Smooth muscle cell of the brain vasculature (primary cell): ENCODE measurements at places on chromosomes 4 and X.
A peak's percentile ranks its signal among the peaks of the same experiment; 100 is the strongest.

DNA sequence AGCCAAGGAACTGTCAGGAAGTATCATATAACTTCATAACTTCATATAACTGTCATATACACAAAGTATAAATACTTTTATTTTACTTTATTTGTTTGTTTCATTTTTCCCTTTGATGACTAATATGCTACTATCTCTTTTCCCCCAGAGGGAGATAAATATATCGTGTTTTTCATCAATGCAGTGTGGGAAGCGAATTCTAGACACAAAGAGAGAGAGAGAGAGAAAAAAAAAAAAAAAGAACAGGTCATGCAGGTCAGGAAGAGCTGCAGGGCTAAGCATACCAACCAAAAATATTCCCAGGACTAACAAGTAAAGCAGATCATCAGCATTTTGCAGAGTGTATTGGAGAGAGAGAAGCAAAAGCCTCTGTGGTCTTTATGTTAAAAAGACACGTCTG lies 1849.2 kb downstream of the STIM2 start:
- DNase-seq, result no peak

- DNase-seq, result no peak
These were observed 218.3 kb upstream of the HAND2 start for GRCh38 chr4:173748353-173748752.

GRCh38 chr4:157014621-157015591 lies 43.3 kb upstream of the PDGFC start:
- peak; percentile 50 for DNase-seq

DNA sequence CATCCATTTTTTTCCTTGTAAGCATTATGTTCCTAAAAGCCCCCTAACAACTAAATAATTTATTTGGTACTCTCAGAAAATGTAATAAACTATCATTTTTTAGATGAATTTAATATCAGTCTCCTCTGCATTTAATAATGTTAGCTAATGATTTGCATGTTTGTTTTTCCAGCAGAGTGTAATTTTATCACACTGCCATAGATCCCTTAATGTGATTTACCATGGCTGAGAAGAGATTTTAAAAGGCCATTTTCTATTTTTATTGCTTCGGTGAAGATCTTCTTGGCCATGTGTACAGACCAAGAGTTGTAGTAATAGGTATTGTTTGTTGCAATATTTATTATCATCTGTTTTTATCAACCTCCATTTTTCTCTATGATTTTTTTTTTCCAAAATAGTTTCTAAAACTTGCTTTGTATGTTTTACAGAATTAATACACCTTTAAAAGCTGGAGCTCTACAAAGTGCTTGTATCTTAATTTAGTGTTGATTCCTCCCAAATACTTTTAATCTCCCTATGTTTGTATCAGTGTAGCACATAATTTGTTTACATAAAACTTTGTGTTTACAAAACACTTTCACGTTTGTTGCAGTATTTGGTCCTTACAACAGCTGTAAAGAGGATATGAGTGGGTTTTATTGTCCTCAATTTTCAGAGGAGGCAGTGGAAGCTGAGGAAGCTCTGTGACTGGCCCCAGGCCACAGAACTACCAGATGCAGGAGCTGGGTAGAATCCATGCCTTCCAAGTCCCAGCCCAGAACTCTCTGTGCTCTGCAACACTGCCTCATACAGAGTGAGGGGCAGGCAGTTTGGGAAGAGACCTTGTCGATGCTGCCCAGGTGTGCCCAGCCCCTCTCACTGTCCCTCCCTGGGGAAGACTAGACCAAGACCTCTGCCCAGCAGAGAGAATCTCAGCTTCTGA lies 58.1 kb downstream of the FAM114A1 start:
- DNase-seq, result no peak

- DNase-seq, result no peak
These were observed 289.3 kb upstream of the PABPC4L start for GRCh38 chr4:134490863-134491262.

- no peak for DNase-seq
These were observed 34.2 kb downstream of the CCDC158 start for GRCh38 chr4:76386566-76387305.

DNA sequence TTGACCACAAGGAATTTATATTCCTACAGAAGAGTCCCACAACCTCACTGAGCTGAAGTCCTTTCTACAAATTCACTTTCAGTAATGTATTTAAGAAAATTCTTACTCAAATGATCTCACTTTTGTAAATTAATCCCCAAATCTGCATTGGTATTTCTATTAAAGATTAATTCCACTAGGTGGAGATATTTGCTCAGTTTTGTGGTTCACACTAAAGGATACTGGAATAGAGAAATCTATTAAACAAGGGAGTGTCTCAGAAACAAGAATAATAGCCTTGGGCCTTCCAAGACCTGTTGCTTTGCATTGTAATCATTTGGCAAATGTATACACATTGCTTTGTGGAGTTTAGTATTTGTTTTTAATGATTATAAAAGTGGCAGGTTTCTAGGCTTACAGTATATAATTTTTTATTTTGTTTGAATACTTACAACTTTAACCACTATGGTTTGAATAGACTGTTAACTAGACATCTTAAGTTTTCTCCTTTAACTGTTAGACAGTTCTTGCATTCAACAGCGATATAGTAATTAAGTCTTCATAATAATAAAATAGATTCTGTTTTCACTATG lies 25.9 kb downstream of the CFAP299 start:
- no peak for DNase-seq

GRCh38 chr4:74230902-74231499 lies 73.1 kb downstream of the MTHFD2L start:
- no peak for DNase-seq

- no peak for DNase-seq
These were observed 146.9 kb upstream of the FMR1 start for GRCh38 chrX:147764868-147765267.

DNA sequence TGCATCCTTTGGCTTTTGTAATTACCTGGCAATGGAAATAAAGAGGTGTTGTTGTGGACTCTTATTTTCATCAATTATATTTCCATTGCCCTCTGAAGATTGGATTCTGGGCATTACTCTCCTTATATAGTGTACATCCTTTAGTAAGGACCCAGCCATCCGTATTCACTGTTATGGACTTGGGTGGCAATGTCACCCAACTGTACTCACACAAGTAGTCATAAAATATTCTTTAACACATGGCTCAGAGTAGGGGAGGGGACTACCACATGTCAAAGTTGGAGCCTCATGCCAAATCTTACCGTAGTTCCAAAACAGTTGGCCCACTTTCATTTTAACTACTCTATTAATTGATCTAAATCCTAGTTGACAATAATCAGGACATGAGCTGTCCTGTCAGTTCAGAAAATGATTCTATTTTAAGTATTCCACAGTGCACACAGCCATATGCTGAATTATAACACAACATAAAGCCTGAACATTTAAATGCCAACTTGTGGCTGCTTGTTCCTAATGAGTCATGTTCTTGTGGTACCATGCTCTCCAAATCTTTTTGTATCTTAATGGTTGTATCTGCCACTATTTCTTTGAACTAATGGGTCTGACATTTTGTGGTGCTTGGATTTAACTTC lies 4.9 kb downstream of the FRAS1 start:
- DNase-seq, result no peak

GRCh38 chr4:102868153-102868780 lies 525 bp upstream of the CISD2 start:
- no peak for DNase-seq

- DNase-seq, result no peak
These were observed 21.6 kb downstream of the ARAP2 start for GRCh38 chr4:36222702-36223101.

GRCh38 chrX:129631849-129632248 lies 22.9 kb downstream of the APLN start:
- no peak for DNase-seq

- no peak for DNase-seq
These were observed 14.0 kb upstream of the KIAA0232 start for GRCh38 chr4:6768539-6768905.

DNA sequence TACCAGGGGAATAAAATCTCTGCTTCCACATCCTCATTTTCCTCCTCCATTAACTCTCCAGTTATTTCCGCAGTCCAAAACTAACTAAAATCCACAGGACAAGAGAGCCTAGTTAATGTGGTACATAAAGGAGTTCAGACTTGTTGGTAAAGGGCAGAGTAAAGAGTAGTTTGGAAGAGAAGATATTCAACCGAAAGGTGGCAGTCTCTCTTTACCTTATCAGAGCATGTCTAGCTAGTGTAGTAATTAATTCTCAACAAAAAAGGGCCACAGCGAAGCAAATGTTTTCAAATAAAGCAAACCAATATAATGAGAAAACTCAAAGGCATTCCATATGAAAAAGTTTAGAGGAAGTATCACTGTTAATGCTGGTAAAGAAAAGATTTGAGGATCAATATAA lies 286.5 kb downstream of the GLUD2 start:
- DNase-seq, result no peak

GRCh38 chr4:7475207-7475606 lies 40.5 kb upstream of the PSAPL1 start:
- DNase-seq, result no peak

DNA sequence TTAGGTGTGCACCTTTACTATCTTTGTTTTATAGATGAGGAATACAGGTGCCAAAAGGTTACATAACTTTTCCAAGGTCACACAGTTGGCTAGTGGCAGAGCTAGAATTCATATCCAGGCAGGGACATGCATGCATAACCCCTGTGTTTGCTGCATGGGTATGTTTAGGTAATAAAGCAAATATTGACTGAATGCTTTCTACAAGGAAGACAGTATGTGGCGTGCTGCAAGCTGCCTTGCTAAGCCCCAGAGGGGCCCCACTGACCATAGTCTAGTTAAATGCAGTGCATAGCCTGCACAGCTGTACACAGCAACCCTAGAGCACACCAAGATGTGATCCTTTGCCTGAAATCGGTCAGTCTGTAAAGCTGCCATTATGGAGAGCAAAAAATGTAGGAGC lies 320.5 kb upstream of the IGFBP7 start:
- no peak for DNase-seq

GRCh38 chr4:145539671-145540070 lies 58.0 kb downstream of the SMAD1 start:
- no peak for DNase-seq

GRCh38 chrX:434946-435345 lies 48.2 kb upstream of the PPP2R3B start:
- DNase-seq, result no peak

DNA sequence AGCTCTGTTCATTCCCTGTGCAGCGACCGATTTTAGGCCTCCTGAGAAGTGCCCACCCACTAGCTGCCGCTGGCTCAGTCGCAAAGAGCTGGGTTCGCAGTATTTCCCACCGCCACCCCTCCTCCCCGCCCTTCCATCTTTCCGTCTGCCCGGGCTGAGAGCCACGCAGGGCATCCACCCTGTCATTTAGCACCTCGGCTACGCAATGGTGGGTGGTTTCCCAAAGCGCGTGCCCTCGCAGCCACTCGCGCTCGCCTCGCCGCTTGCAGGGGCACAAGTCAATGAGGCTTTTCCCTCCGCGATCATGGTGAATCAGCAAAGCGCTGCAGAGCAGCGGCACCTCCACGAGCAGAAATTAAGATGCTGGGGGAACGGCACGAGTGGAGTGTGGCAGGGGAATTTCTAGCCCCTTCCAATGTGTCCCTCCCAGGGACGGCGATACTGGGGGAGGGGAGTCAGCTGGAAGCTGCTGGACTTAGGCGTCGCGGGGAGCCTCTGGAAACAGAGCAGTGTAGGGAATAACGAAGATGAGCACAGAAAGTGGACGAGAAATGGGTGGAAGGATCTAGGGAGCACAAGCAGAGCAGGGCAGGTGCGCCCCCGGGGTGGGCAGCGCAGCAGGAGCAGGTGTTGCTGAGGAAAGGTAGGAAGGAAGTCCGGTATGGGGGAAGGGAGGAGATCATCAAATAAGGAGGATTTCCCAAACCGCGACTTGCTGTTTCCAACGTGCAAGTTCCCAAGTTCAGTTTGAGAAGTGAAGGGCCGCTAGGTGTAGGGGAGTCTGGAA lies 2.4 kb upstream of the PTCHD1 start:
- no peak for DNase-seq

DNA sequence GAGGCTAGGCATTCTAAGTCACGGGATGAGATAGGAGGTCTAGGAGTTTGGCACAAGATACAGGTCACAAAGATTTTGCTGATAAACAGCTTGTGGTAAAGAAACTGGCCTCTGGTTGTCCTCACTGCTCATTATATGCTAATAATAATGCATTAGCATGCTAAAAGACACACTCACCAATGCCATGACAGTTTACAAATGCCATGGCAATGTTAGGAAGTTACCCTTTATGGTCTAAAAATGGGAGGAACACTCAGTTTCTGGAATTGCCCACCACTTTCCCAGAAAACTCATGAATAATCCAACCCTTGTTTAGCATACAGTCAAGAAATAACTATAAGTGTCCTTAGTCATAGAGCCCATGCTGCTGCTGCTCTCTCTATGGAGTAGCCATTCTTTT lies 286.9 kb downstream of the ZNF674 start:
- DNase-seq, result no peak

DNA sequence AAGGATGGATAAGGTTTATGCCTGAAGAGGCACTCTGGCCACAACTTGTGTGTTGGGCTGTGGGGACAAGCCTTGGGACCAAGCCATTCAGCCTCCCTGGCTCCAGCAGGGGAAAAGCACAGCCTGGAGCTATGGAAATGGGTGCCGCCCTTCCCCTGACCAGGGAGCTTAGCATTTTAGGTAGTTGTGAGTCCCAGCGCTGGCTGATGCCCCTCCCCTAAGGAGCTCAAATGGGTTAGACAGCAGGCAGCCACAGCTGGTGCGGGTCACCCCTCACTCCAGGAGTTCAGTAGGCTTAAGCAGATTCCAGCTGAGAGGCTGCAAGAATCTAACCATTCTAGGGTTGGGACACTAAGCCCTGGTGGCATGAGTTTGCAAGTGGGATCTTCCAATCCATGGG lies 172.9 kb downstream of the KCNIP4 start:
- no peak for DNase-seq

GRCh38 chr4:71593311-71593710 lies 190.6 kb downstream of the GC start:
- no peak for DNase-seq

- DNase-seq, result no peak
These were observed 64.6 kb upstream of the MTM1 start for GRCh38 chrX:150503898-150504219.

DNA sequence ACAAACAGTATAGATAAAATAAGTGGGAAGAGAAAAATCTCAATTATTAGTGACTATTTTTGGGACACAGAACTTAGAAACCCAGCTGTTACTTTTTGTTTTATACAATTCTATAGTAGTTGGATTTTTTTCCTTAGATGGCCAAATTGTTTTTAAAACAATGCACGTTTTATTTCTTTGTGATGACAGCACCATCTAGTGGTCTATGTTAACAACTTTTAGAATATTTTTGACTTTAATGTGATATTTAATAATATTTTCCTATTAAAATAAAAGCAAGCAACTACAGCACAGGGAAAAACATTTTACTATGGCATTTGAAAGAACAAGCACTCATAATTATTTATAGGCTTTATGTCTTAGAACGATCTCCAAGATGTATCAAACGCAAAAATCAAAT lies 5.6 kb upstream of the SMIM31 start:
- DNase-seq, result no peak
